ENCODE measurements at places on chromosomes 4 and X.

DNA sequence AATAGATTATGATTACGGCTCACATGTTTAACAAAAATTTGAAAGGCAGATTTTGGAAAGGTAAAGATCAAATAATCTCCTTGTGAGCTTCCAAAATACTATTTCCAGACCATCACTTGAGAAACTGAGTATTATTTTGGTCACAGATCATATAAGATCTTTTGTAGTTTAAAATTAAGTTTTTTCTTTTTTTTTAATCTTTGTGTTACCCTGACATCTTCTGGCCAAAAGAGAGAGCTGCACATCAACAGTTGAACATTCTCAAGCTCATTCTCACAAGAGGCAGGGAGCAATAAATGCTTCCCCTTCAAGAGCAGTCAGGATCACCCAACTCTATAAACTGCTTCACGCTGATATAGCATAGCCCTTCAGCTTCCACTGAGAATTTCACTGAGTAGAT, 15.9 kb downstream of the TMEM192 start:
- no peak for DNase-seq

DNA sequence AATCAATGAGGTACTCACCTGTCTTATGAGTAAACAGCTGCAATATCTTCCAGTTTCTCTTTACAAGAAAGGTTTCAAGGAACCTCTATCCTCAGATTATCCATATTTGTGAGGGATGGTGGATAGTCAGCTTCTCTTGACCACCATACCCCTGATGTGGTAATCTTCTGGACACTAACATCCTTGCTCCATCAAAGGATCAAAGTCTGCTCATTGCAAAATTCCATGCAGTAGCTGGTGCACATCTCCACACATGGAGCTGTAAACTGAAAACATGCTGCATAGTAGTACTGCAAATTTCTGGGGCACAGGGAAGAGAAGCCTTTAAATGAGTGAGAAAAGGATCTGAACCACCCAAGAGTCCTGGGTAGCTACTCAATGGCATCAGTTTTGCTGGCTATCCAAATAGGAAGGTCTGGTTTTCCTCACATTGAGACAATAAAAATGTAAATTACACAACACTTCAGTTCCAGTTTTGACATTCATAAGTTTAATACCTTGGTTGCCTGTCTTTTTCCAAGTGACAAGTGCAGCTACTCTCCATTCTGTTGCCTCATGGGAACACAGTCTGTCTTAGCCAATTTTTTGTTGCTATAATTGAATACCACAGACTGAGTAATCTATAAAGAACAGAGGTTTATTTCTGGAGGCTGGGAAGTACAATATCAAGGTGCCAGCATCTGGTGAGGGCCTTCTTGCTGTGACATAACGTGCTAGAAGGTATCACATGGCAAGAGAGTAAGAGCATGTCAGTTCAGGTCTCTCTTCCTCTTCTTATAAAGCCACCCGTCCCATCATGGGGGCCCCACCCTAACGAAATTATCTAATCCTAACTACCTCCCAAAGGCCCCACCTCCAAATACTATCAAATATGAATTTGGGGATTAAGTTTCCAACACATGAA, 34.4 kb upstream of the ARHGEF6 start:
- no peak for DNase-seq

- DNase-seq = no peak
These were observed 21.8 kb downstream of the ARSD start for GRCh38 chrX:2907295-2907694.

- no peak for DNase-seq
These were observed 773 bp upstream of the TXLNG start for GRCh38 chrX:16785247-16786138.

- no peak for DNase-seq
These were observed 18.1 kb downstream of the CLTRN start for GRCh38 chrX:15646543-15646942.

GRCh38 chr4:74230902-74231499, 73.1 kb downstream of the MTHFD2L start:
- peak; percentile 67 for DNase-seq

DNA sequence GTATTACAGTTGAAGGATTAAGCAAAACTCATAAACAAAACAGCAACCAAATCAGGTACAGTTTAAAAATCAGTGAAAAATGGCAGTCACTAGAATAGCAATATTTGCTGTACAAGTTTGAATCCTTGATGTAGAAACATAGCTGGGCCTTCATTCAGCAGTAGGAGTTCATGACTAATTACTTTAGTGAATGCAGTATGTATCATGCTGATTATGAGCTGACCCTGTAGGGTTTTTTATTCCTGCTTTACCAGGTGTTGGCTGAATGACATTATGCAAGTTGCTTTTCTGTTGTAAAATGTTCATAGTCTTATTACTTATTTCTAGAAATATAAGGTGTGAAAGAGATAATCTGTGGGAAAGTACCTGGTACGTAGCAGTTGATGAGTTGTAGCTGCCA, 179.6 kb downstream of the CCSER1 start:
- DNase-seq = no peak

DNA sequence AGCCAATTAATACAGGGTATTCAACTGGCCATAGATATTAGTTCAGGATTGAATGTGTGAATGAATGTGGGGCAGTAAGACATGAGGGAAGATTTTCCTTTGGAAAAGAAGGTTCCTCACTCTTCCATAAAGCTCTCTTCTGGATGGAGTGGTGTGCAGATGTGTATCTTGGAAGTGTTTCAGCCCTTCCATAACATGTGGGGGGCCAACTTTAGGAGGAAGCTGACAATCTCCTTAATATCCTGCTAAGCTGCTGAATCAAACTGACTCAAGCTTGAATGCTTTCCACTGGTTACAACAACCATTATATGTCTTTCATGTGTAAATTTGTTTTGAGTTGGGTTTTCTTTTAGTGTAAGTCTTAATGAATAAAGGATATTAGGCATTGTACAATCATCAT, 40.3 kb downstream of the FANCB start:
- no peak for DNase-seq

- no peak for DNase-seq
These were observed 6.5 kb downstream of the SLC7A3 start for GRCh38 chrX:70924294-70924911.

DNA sequence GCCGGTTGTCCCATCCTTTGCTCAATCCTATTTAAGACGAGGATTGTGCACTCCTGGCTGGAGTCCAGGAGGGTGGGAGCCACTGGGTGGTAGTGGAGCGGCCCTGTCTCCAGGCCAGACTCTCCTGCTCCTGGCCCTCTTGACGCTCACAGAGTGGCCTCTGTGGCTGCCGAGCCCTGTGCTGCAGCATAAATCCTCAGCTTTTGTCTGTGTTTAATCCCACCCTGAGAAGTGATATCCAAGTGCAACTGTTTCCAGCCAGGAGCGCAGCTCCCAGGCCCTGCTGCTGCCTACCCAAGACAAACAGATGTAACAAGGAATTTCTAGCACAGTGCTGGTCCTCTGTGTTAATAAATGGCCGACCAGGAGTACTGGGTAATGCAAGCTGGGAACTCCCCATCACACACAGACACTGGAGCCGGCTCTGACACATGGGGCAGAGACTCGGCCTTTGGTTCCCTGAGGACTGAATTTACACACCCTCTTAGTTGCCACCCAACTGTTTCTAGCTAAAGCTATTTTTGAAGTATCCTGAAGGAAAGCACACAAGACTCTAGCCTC, 85.3 kb downstream of the GATB start:
- no peak for DNase-seq

DNA sequence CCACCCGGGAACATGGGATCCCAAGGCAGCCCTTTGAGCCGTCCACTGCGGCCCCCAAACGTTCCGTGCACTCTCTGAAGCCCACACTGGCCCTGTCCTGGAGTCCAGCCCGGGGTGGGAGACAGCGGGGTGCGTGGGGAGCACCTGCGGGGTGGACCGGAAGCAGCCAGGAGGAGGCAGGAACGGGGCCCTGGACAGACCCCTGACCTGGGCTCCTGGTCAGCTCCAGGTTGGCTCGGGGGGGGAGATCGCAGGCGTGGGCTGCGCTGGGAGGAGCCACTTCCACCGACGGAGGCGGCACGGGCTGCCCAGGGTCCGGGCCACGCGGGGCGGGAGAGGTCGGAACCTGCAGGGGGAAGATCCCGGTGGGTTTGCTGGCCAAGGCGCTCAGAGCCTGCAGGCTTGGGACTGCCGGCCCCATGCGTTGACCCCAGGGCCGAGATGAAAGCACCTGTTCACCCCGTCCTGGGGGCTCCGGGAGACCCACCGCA, 5.7 kb upstream of the PLCXD1 start:
- no peak for DNase-seq

DNA sequence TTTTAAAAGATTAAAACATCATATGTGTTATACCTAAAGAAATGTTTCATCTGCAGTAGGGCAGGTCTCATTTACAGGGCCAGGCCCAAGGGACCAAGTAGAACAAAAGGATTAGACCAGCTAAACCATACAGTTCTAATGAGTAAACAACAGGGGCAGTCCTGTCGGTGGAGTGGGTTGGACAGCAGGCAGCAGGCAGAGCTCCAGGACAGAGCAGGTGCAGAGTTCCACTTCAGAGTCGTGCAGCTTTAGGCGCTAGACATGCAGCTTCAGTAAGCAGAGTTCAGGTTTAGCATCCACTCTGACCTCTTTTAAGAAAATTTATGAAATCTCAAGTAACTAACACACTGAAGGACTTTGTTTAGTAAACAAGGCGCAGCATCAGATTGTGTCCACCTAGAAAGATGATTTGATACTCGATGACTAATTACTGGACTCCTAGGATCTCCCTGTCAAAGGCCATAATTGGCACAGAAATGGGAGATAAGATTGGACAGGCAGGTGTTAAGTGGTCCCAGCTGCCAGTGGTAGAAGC, 487.7 kb upstream of the INTU start:
- no peak for DNase-seq

- DNase-seq = no peak
These were observed 183.5 kb downstream of the PCDH7 start for GRCh38 chr4:30903502-30904214.

DNA sequence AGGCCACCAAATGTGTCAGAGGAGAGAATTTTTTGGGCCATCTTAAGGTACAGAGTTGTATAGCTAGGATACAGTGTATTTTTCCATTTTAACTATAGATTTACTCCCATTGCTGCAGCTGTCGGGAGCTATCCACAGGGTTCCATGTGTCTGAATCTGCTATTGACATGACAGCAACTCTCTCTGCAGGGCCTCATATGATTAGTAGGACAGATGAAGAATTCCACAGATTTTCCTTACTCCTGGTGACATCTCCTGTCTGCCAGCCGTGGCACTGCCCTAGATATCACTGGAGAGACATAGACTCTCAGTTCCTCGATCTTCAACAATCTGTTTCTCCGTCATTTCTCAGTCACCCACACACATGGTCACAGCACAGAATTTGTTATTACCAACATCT, 86.5 kb downstream of the SPCS3 start:
- no peak for DNase-seq

Data from inflammatory macrophage treated with lipopolysaccharide for 1 hour (primary cell).